ENCODE measurements at places on chromosomes 12 and 14.

- no peak for DNase-seq
Measured at GRCh38 chr14:36295642-36296627, 24.5 kb downstream of the MBIP start.

GRCh38 chr12:105575235-105575634, 244.7 kb downstream of the C12orf75 start:
- no peak for DNase-seq

- no peak for DNase-seq
Measured at GRCh38 chr12:97921979-97922722, 459.5 kb downstream of the RMST start.

DNA sequence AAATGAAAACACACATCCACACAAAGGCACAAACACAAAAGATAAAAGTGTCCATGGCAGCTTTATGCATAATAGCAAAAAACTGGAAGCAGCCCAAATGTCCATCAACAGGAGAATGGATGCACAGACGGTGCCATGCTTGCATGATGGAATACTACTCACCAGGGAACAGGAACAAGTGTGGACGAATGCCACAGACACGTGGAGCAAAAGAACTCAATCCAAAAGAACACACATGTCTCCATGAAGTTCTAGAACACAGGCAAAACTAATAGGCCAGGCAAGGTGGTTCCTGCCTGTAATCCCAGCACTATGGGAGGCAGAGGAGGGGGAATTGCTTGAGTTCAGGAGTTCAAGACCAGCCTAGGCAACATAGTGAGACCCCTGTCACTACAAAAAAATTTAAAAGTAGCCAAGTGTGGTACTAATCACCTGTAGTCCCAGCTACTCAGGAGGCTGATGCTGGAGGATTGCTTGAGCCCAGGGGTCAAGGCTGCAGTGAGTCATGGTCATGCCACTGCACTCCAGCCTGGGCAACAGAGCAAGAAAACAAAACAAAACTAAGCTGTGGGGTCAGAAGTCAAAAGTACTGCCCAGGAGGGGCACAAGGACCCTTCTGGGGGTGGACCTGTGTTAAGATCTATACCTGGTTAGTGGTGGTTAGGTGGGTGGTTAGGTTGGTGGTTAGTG, 7.3 kb upstream of the TMEM119 start:
- DNase-seq, result no peak

DNA sequence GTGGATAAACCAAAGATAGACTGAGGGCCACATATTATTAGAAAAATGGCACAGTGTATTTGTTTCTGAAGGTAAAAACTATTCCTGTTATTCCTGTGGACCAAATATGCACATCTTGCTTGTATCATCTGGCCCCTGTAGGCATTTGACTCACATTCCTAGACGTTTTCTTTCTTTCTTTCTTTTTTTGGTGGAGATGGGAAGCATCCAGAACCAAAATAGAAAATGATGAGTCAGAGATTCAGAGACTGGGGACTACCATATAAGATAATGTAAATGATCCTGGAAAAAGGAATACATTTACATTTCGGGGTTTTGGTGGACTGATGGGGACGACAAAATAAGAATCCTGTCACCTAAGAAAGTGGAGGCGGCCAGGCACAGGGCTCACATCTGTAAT, 24.2 kb downstream of the TRIM9 start:
- no peak for DNase-seq

- no peak for DNase-seq
Measured at GRCh38 chr14:73242357-73242901, 5.1 kb downstream of the PAPLN start.

- DNase-seq, result no peak
Measured at GRCh38 chr14:74504874-74505720, 11.5 kb downstream of the ISCA2 start.

DNA sequence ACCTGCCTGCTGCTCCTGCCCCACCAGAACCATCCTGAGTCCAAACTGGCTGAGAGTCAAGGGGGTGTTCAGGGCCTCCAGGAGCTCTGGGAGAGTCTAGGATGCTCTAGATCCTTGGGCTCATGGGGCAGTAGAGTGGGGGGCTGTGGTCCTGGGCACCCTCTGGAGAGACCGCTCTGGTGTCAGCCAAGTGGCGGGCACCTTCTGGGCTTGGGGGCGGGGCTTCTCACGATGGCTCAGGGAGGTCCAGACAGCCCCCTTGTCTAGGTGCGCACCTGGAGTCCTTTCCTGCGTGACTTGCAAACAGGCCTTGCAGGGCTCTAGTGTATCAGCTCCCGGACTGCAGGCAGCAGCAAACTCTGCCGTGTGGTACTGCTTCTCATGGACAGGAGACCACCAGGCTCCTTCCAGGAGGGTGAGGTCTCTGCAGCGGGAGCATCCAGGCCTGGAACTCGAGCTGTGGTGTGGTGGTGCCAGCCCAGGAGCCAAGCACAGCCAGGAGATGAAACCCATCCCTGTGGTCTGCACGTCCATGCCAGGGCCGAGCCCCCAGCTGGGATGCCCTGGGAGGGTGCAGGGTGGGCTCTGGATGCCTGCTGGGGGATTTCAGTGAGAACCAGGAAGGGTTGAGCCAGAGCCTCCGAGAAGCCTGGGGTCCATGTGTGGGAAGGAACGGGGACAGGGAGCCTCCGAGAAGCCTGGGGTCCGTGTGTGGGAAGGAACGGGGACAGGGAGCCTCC, 15.0 kb downstream of the PACS2 start:
- DNase-seq, result no peak

DNA sequence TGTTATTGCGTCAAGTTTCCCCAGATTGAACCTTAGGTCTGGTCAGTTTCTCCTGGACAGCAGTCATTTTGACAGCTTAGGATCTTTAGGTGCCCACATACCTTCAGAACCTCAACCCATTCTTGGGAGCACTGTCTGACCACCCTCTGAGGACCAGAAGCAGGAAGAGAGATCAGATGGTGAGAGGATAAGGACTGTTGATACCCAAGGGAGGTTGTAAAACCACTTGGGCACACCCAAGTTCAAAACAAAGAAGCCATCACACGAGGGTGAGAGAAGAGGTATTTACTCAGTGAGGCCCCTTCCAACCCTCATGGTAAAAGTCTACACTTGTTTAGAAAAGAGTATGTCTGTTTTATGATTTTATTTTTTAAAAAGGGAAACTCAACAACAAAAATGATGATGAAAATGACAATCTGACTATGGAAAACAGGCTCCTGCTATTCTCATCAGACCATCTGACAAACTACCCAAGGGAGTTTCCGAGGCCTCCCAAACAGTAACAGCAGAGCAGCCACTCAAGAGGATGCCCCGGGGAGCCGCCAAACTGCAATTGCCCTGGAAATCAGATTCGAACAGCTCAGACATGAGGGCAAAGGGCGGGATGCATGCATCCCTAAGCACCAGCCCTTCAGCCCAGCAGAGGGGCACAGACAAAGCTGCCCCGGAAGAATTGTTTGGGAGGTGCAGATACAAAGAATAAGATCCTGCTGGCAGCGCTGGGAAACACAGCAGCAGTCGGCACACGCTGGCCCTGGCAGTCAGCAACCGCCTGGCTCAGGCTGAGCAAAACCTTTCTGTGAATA, 162.6 kb upstream of the PLEKHG7 start:
- DNase-seq, result peak; percentile 67

- peak; percentile 98 for DNase-seq
Measured at GRCh38 chr12:6360080-6360571, 15.2 kb downstream of the SCNN1A start.

DNA sequence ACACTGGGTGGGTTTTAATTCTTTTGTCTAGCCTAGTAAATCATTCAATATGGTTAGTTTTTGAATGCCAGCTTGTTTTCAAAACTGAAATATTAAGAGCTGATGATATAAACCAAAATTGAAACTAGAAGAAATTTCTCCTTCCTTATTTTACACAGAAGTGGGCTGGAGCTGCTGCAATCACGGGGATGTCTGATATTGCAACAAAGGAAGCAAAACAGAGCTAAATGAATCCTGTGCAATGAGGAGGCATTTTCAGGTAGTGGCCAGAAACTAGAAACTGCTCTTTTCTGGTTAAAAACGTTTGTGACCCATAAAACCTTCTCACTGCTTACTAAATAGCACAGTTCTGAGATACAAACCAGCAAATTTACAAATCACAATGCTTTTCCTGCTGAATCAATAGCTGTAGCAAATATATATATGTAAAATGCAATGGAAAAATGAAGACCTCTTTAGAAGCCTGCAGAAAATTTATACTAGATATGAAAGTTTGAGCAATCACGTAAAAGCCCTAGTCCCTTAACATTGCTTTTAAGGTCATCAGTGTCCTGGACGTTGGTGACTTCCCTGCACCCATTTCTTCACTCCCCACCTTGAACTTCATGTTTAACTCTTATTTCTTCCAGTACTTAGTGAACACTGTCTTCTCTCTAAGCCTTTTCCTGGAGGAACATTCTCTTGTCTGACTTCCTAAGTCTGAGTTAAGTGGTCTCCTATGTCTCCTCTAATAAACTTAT, 15.9 kb upstream of the LRRK2 start:
- DNase-seq, result no peak

DNA sequence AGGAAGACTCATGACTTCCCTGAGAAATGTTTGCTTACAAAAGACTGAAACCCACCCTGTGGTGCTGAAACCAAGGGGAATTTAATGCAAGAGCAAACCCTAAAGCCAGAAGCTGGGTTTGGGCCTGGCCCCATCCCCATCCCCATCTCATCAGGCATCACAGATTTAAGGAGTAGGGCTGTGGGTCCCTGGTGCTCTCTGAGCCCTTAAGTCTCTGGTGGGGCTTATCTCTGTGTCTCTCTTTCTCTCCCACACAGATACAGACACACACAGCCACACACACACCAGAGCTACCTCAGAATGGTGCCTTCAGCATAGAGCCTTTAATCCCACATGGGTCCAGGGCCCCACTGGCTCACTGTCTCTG, 237.1 kb downstream of the SLC41A2 start:
- DNase-seq, result no peak

GRCh38 chr14:65804439-65805112, 392.0 kb downstream of the FUT8 start:
- no peak for DNase-seq

DNA sequence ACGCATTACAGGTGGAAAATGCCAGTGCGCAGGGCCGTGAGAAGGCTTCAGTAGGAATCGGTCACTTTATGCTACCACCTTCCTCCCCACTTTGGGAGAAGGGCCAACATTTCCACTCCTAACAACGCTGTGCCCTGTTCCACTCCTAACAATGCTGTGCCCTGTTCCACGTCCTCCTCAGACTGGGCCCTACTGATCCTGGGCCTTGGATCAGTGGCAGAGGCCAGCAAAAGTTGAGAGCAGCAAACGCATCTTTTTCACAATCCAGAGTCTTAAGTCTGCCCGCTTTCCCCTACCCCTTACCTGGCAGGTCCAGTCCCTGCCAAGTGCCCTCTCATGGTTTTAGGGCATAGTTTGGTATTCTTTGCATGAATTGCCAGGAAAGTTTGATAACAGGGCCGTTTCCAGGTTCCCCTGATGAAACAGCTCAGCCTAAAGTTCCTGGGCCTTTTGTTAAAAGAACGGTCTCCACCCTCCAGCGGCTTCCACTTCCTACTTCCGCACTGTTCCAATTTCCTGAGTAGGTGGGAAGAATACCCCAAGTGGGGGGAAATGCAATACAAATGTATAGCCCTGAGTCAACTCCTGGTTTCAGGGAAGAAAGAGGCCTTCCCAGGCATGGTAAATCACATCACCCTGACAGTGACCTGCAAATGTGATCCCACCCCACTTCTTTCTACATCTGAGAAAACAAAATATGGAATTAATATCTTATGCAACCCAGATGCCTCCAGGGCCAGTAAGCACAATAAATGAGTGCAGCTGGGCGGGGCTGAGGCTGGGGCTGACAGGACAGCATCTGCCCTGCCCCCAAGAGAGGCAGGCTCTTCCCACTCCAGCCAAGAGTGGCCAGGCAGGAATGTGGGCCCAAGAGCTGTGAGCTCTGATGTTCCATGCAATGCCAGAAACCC, 15.0 kb downstream of the KCTD10 start:
- peak; percentile 63 for DNase-seq

DNA sequence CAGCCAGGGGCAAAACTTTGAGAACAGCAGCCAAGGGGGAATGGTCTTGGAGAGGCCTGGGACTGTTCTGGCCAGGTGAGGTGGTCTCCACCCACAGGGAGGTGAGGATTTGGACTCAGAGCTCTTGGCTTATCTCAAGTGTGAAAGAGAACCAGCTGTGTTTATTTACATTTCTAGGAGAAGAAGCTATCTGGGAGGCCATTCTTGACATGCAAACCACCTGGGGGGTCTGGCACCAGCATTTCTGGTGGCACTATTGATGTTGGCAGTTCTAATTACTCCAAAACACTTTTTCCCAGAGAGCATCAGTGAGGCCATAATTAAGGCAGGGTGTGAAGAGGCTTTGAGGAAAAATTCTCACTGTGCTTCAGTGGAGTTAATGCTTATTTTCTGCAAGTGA, 95.1 kb downstream of the CAND1 start:
- no peak for DNase-seq

DNA sequence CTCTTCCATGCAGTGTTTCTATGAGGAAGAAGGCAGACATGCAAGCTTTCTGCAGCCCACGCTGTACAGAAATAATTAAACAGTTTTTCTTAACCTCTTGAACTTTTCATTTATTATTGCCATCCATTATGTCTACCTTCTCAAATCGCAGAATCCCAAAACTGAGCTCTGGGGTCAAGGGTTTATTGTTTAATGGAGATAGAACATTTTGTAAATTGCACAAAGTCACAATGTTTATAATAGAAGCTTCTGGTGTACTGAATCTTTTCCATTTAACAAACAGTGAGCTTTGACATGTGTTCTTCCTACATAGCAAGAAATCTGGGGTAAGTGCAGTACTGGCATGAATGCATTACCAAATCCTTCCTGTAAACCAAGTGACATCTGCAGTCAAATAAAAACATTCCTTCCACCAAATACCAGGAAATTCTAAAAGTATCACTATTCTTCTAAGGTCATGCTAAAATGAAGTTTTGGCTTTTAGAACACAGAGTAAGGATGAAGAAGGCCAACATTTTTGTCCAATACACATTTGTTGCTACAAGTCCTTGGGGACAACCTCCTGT, 385.3 kb upstream of the DDHD1 start:
- DNase-seq, result no peak

DNA sequence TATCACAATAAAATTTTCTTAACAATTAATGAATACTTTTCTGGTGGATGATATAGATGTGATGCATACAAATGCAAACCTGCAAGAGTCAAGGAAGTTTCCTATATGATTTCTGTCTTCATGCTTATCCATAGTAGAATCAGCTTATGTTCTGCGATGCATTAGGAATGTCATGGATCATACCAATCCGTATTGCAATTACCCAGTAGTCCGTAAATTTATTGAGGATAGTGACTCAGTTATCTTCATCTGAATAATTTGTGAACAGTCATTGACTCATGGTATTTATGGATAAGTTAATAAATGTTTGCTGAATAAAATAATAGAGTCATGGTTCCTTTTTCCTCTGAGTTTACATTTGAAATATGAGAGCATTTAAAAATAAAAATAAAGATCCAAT, 483.4 kb downstream of the LRFN5 start:
- no peak for DNase-seq

Measured in large intestine (tissue), 12 donors.